ENCODE measurements at places on chromosomes 1 and 21.
A peak's percentile ranks its signal among the peaks of the same experiment; 100 is the strongest.

DNA sequence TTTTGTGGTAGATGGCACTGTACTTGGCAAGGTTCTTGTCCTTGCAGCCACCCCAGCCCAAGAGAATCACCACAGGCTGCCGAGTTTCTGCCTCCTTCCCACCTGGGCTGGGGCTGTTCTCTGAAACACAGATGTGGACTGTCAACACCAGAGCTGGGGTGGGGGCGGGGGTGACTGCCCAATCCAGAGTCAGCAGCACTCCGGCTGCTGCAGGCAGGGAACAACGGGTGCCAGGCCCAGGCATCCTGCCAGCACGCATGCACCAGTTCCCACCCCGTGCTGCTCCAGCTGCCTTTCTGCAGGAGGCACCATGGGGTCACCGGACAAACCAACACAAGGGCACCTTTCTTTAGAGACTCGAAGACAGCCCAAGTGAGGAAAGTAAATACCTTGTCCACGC, 14.1 kb downstream of the TMEM53 start:
- DNase-seq: no peak

DNA sequence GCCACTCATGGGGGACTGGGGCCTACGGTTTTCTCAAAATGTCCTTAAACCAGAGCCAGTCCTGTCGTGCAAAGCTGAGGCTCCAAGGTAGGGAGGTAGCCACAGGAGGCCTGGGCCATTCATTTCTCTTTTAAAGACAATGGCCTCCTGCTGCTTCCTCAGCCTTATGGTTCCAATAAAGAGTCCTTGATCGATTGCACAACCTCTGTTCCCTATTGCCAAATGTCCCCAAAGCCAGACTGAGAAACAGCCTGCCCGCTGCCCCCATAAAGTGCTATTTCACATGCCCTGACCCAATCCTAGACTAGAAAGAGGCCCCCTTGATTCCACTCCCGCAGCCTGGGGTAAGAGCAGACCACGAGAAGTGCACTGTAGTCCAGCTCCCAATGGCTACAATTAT, 166.7 kb downstream of the CLIC6 start:
- peak; percentile 61 for DNase-seq

DNA sequence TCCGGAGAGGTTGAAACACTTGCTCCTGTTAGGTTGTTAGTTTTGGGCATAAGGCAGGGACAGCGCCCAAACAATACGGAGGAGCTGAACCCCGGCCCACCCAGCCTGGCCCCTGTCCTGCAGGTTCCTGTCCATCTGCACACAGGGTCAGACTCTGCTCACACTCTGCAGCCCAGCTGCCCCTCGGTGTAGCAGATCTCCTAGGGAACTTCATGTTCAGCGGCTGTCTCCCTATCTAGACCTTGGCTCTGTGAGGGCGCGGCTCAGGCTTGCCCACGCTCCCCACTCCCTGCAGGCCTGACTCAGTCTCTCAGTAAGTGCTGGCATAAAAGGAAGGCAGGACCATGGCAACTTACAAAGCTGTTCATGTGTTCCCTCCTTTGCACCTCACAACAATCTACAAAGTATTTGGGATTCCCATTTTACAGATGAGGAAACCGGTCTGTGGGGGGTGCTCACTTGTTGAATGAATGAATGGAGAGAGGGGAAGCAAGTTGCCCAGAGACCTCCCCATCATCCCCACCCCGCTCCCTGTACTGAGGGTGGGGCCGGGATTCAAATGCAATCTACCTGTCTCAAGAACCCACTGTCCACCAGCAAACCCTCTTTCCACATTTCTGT, 26.2 kb downstream of the ACOT11 start:
- no peak for DNase-seq

GRCh38 chr1:171270806-171271205, 22.5 kb downstream of the FMO1 start:
- DNase-seq: no peak

DNA sequence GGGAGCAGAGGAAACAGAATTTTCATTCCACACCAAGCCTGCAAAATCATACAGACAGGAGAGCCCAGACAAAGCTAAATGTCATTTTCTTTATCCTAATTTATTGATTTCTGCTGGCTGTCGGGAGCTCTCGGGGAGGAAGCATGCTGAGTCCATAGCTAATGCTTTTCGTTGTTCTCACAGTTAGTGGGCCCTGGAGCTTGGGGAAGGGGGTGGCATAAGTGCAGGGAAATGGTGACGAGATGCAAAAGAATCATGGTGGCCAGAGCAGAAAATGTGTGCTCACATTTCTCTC, 202.4 kb downstream of the TOMM20 start:
- DNase-seq: no peak

DNA sequence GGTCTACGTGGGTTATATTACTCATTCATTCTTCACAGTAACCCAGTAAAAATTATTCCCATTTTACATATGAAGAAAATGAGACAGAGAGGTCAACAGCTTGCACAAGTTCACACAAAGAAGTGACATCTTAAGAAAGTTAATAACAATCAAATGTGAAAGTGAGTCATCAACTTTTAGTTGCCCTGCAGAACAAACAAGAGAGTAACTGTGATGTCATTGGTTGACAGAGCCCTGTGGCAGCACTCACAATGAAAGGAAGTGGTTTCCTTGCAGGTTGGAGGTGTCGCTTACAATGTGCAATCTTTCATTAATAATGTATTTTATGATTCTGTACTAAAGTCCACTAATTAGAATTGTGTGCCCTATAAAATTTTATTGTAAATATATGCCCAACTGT, 369.6 kb downstream of the RYR2 start:
- no peak for DNase-seq

DNA sequence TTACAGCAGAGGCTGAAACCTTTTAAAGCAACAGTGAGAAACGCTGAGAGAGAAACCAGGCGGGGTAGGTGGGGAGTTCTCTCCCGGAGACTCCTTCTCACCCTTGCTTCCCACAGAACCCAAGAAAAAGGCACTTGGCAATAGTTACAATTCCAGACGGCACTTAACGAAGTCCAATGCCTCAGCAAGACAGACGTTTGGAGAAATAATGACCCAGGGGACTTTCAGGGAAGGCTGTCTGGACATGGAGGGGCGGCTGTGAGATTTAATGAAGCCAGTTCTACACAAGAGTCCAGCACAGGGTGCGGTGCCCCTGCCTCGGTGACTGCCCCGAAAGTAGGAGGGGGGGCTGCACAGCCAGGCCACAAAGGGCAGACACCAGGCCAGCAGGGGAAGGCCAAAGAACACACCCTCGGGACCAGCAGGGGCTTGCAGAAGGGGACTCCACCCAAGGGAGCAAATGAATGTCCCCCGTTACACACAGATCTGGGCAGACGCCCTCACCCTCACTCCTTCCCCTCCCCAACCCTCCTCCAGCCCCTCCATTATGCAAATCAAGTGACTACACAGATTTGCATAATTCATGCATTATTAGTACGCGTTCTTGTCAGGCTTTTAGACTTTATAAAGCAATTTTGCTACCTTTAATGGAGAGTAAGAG, 26.3 kb downstream of the KCNN3 start:
- DNase-seq: no peak

DNA sequence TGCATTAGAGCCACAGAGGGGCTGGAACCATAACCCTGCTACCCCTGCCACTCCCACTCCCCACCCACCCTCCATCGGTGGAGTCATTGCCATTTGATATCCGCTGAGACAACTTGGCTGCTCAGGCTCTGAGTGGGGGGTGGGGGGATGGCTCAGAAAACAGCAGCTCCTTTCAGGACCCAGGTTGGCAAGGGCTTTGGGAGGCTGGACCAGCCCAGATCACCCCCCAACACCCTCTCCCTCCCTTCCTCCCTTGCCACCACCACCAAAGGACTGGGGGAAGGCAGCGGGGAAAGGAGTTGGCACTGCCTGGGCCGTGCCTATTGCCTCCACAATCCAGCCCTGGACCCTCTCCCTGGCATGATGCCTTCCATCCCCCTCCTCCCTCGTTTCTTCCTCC, 1.7 kb downstream of the KCNJ10 start:
- no peak for DNase-seq

DNA sequence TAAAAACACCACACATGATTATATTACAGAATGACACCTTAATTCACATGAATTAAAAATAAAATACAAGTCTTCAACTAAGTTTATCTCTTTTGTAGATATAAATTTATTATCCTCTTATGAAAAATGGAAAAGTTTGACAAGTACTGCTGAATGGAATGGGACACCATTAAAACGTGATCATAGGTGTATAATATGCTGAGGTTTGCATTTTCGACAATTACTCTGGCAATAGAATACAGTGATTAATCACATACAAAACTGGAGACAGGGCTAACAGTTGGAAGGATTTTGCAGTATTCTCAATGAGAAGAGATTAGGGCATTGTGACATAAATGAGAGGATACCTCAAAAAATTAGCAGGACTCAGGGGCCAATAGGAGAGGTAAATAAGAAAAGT, 17.1 kb upstream of the PLPPR4 start:
- DNase-seq: no peak

DNA sequence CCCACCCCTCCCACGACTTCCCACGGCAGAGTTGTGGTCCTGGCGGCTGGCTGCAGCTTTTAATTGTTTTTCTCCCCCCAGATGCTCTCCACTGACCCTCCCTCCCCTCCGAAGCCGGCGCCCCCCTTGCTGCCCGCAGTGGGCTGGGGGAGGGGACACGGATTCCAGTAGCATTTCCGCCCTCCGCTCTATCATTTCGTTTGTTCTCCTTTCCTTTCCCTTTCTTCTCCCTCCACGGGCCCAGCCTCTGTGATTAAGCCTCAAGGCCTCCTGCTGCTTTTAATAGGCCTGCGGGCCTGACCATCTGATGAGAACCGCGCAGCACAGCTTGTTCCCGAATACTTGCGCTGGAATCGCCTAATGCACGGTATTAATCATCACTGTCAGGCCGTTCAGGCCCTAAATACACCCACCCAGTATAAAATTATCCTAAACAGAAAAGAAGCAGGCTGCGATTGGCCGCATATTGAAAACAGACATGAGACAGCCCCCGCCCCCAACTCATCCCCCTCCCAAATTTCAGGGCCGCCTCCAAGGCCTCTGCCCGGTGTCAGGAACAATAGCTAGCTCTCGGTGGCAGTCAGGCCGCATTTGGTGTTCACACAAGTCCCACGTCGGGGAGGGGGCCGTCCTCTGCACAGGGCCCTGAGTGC, 102.0 kb upstream of the ARHGEF16 start:
- no peak for DNase-seq

DNA sequence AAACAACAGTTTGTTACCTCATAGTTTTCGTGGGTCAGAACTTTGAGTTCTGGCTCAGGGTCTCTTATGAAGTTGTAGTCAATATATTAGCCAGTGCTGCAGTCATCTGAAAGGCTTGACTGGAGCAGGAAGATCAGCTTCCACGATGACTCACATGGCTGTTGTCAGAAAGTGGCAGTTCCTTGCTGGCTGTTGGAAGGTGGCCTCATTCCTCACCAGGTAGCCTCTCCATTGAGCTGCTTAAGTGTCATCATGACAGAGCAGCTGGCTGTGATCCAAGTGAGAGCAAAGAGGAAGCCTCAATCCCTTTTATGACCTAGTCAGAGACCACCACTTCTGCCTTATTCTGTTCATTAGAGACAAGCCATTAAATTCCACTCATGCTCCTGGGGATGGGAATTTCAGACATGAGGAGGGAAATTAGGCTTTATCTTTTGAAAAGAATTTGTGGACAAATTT, 5.6 kb downstream of the OSBPL9 start:
- peak; percentile 43 for DNase-seq

- DNase-seq: no peak
Observed at GRCh38 chr1:221459558-221459957, 282.3 kb downstream of the DUSP10 start.

- DNase-seq: no peak
Observed at GRCh38 chr1:34066981-34067603, 97.9 kb downstream of the CSMD2 start.

Measured in GF-D8 (cell line).